ENCODE measurements at places on chromosomes 1 and 21.

DNA sequence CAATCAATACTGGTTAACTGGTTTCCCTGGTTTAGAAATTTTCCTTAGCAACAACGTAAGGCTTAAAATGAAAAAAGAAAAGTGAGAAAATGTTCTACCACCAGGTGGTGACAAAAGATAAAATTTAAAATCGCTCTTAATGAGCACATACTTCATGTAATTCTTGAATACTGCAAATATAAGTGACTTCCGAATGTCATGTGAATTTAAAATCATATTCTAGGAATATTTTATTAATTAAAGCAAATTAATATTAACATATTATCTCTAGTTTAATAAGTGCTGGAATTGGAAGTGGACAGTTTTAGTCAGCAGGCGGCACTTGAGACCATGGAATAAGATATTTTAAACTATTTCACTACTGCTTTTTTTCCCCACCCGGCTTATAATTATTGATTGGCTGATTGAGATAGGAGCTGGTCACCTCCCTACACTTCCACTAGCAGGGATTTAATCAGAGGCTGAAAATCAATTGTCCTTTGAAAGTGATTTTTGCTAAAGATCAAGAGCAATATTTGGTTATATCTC, 5.0 kb upstream of the ADAMTS1 start:
- no peak for DNase-seq

GRCh38 chr1:10965546-10966226, 46.8 kb upstream of the TARDBP start:
- no peak for DNase-seq

DNA sequence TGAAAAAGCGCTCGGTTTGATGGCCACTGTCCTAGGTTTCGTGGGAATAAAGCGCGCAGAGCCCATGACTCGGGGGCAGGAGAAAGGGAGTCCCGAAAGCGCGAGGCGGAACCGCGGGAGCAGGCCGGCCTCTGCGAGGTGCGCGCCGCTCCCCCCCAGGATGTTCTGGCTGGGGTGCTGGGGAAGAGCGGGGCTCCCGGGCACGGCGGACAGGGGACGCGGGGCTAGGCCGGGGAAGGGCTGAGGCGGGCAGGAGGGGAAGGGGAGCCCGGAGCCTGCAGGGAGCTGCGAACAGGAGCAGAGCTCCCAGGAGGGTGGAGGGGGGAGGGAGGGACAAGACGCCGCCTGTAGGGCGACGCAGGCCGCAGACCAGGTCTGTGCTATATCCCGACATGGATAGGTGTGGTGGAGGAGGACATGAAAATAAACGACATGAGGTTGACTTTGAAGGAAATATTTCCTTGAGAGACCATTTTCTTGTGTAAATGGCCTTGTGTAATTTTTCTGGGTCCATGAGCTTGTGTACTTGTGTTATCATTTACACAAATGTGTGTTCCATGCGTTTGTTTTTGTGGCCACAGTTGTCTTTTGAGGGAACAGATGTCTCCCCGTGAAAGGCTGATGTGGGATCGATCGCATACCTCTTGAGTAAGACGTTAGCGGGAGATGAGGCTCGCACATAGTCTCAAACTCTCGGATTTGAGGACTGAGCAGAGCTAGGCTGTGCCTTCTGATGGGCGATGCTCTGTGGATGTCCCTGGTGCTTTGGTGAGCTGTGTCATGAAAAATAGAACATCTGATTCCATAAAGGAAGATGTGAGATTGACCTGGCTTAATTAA, 1.3 kb downstream of the PCNT start:
- peak; percentile 48 for DNase-seq

GRCh38 chr1:153661111-153661708, 2.7 kb downstream of the SNAPIN start:
- no peak for DNase-seq

GRCh38 chr1:47147047-47147785, 10.0 kb downstream of the CYP4A22 start:
- DNase-seq, result no peak

DNA sequence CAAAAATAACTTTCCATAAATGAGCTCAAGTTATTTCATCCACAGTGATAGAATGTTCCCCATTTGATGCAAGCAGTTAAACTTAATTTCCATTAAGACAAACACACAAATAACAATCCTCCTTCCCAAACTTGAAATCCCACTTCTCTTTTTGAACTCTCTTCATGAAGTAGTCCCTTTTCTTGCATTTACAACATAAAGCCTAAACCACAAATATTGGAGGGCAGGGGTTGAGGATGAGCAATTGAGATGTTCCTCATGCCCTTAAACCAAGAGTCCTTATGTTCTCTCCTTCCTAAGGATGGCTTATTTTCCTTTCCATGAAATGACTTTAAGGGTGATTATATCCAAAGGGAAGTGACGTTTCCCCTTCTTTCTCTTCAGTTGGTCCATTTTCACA, 228.8 kb downstream of the DISC1 start:
- DNase-seq, result no peak

DNA sequence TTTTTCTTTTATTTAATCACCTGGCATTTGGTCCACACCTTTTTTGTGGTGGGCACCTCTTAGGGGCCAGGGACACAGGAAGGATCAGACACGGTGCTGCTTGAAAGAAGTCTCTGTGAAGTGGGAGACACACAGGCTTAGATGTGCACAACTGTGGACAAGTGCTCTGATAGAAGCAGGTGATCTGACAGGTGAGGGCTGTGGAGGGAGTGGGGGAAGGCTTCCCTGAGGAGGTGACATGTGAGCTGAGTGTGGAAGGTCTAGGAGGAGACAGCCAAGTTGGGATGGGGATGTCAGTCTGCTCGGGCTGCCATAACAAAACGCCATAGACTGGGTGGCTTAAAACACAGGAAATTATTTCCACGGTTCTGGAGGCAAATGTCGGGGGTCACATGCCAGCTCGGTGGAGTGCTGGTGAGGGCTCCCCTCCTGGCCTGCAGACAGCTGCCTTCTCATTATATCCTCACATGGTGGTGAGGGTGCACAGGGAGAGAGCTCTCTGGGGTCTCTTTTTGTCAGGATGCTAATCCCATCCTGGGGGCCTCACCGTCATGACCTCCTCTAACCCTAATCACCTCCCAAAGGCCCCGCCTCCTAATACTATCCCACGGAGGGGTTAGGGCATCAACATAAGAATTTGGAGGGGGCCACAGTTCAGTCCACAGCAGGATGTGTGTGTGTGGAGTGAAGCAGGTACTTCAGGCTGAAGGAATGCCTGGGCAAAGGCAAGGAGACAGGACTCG, 5.2 kb upstream of the KIAA1614 start:
- no peak for DNase-seq

DNA sequence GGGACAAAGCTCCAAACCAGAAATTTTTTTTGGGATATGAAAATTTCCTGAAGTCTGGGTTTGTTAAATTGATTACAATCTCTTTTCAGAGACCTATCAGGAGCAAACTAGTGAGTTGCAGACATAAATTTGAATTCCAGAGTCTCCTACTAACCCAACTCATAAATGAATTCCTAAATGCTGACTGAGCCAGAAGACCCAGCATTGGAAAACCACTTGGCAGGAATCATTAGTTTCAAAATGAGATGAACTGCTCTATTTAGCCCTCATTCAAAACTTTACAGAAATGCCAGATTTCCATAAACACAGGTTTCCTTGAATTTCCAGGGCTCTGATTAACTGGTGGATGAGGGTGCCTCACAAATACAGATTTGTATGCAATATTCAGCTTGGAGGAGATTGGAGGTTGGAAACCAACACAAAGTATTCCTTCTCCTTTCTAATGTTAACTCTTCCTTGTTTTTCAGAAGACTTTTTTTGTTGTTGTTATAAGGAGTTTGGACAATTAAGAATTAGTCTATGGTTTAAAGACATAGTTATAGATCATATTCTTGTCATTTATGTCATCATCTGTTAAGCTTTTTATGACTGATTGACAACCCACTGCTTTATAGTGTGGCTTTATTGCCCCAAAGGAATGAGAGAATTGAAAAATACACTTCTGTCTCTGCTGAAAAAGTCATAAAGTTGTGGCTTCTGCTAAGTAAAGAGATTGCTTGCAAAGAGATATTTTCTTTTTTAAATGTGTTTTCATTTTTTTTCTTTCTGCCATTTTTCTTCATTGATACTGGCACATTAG, 222.8 kb downstream of the HLX start:
- peak; percentile 40 for DNase-seq

GRCh38 chr21:38804030-38804788, 1.5 kb upstream of the ETS2 start:
- DNase-seq, result no peak

GRCh38 chr1:116666187-116667077, 1.1 kb downstream of the IGSF3 start:
- DNase-seq, result no peak

DNA sequence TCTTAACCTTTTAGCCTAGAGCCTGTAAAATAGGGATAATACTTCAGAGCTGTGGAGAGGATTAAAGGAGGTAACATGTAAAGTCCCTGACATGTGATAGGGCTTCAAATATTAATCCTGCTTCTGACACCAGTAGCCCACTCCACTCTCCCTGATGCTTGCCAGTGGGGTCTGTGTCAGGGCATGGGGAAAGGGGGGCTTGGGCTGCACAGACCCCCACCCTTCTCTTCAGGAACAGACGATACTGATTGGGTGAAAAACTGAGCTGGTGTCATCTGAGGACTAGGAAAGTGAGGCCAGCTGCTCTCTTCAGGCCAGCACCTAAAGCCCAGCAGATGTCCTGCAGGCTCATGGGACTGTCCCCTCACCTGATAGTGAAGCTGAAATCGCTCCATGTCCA, 27.0 kb upstream of the MEF2D start:
- no peak for DNase-seq

GRCh38 chr1:184176058-184176457, 124.5 kb downstream of the TSEN15 start:
- DNase-seq, result no peak

DNA sequence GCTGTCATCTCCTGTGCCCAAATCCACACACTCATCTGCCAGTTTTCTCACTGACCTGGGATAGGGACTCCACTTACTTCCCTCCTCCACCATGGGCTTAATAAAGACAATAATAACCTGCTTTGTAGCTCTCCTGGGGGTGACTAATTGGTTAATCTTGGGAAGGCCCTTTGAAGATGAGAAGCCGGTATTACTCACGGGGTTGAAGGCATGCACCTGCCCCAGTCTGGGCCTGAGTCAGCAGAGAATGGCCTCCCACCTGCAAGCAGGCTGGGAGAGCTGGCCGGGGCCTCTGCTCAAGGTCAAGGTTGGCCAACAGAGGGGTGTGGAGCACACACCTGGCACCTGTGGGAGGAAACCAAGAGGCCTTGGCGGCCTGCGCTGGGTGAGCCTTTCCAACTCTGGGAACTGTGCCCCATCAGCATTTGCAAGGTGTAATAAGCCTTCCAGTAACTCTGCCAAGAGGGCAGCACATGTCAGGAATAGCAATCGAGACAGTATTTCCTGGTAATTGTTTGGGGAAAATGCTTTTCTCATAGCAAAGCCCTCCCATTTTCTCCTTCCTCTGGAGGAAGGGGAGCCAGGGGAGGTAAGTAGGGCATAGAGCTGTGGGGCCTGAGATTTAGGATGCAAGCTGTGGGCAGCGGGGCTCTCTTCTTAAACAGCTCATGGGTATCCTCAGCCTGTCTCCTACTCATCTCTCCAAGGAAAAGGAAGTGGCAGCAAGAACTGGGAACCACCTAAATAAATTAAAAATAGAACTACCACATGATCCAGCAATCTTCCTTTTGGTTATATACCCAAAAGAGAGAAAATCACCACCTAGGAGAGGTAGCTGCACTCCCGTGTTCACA, 49.0 kb downstream of the TOMM20 start:
- no peak for DNase-seq

DNA sequence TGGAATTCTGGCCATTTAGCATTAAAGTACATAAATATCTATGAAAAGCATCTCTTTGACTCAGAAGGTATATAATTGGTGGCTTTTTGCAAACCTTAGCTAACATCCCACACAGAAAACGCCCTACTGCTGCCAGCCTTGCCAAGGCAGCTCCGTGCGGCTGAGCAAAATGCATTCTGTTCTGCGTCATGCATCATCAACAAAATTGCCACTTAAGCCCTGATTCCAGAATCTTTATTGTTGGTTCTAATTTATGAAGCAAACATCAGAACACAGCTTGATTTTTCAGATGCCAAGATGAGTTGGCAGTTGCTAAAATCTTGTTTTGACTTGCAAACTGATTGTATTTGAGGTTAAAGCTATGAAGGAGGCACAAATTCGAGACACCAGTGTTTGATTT, 314.9 kb upstream of the DEPDC1 start:
- DNase-seq, result no peak

DNA sequence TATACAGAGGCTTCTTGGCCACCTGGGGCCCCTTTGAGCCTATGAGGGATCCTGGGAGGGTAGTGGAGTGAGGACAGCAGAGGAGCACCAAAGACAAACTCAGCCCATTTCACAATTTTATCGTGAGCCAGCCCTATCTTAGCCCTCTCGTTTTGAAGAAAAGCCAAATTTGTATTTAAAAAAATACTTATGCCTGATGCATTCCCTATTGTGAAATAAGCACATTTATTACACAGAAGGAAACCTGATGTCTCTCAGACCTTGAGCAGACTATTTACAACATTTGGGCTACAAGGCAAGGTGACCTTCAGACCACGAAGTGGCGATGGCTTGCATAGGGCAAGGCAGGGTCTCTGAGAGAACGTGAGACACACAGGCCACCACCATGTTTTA, 41.3 kb upstream of the H6PD start:
- DNase-seq, result no peak

GRCh38 chr1:33836911-33837310, 27.0 kb upstream of the HMGB4 start:
- DNase-seq, result no peak

GRCh38 chr1:186514367-186514766, 53.5 kb upstream of the PDC start:
- DNase-seq, result no peak

- DNase-seq, result no peak
Measured at GRCh38 chr1:166479052-166479631, 312.3 kb upstream of the FAM78B start.

DNA sequence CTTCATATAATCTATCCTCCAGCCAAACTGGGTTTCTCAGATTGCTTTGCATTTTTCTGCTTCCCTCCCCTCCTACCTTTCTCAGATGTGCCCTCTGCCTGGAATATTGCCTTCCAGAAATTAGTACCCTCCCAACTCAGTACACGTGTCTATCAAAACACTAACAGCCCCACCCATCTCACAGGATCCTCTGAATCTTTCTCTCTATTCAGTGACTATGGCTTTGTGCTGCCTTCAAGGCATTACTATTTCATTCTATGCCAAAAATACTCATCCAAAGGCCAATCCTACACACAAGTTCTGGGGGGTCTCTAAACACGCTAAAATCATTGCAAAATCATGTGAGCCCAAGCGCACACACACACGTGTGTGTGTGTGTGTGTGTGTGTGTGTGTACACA, 58.4 kb downstream of the ZNF281 start:
- no peak for DNase-seq

- no peak for DNase-seq
Measured at GRCh38 chr1:100323419-100324106, 28.7 kb upstream of the CDC14A start.
